ENCODE measurements at places on chromosomes 6 and 20. TPM values are rescaled to one million over a fixed set of nuclear protein-coding genes. Genes with fewer than 3 reads are reported as not detected.

DNA sequence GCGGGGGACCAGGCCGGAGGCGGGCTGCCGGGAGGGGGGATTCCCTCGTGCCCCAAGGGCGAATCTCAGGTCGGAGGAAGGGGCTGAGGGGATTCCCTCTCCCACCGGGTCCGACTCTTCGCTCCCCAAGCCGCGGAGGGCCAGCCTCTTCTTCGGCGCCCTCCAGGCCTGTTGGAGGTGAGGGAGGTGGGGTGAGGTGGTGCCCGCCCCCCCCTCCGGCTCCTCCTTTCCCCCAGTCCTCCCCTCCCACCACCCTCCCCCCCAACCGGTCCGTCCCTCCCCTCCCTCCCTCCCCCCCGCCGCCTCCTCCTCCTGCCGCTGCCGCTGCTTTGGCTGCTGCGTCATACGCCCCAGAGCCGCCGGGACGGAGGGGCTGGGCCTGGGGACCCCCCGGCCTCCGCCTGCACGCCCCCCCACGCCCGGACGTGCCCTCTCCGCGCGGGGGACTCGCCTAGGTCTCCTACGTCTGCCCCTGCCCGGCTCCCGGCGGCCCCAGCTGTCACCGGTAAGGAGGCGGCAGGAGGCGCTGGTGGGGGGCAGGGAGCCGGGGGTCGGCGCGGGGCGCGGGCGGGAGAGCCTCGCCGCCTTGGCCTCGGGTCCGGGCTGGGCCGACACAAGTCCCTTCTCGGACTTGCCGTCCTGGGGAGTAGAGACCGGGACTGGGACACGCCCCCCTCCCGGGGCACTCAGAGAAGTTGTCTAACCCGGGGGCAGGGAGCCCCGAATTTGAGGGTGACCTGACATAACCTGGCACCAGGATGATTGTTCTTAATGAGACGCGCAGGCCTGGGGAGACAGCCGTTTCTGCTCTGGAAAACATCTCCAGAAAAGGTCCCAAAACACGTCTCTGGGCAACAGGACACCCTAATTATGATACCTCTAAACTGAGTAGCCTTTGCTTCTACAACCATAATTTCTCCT lies at the start of gene PHF1:
Gene PHF1, plus strand, starts transcription at position 304 of the 921 bp plus-strand sequence. CDS start 1,250 bp downstream, outside the sequence.
- no peak for DNase-seq

DNA sequence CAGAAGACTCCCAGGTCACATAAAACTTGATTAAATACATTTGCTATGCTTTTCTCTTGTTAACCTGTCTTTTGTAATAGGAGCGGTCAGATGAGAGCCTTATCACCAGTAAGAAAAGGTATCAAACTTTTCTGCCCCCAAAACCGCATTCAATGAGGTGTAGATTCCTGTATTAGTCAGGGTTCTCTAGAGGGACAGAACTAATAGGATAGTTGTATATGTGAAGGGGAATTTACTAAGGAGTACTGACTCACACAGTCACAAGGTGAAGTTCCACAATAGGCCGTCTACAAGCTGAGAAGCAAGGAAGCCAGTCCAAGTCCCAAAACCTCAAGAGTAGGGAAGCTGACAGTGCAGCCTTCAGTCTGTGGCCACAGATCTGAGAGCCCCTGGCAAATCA lies 32.7 kb downstream of the PTPRK start:
- no peak for DNase-seq

DNA sequence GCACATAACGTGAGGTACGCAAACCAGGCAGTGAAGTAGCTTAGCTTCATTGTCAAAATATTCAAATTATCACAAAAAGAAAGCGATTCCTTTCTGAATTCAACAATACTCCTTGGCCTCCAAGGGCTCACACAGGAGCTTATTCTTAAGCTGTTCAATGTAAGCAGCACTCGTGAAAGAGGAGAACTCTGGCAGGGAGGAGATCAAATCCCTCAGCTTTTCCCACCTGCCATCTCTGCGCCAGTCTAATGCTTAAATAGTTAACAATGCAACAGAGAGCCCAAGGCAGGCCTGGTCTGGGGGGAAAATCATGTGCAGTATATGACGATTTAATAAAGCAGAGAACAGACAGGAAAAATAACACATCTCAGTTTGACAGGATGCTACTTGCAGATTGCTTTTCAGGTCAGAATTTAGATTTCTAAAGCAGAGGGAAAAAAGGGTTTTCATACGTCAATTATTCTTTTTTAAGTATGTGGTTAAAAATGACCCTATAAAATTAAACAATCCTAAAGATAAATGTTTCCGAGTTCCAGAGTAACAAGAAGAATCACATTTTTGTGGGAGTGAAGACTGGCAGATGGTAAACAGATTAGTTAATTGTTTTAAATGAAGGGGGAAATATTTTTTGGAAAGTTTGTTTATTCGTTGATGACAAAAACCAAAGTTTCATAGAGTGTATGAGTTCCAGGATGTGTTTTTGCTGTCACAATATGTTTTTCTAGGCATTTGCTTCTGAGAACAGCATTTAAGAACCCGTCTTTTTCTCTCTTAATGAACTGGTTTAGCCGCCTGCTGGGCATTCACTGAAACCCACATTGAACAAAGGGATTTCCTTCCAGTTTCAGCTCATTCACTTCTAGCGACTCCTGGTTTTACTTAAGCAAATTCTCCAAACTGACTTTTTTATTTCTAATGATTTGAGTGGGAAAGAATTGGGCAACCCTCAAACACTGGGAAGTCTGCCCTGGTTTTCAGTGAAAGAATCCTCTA lies 45.9 kb downstream of the PLAGL1 start:
- no peak for DNase-seq

DNA sequence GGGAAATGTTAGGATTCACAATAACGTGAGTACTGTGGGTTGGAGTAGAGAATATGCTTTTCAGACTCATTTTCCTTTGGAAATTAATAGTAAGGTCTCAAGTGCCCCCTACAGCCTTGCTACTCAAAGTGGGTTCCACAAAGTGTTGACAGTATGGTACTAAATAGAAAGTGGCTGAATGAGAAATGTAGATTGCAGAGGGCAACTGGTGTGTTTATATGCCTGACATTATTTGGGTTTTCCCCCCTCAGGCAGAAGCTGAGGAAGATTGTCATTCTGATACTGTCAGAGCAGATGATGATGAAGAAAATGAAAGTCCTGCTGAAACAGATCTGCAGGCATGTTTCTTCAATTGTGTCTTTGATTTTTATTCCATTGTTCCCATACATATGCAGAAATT lies 5.6 kb downstream of the FBXO9 start:
- no peak for DNase-seq

Gene CDSN
- not detected for polyA plus RNA-seq
